Retina (tissue), 1 donor: ENCODE measurements at places on chromosomes 1 and 21.

- DNase-seq = no peak
These were observed 191.9 kb downstream of the RERE start for GRCh38 chr1:8625491-8625890.

DNA sequence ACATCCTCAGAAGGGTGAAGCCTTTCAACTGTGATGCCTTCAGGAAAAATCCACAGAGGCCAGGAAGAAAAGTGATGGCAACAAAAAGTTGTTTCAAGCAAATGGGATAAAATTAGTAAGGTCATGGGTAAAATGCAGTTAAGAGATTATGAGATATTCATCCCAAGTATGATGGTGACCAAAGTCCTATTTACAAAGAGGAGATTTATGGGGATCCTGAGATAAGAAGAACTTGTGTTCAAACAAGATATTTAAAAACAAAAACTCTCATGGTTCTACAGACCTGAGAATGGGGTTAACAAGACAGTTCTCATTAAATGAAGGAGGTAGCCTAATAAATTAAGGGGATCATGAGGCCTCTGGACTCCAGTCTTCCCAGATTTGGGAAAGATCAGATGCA is 184.4 kb downstream of the FCRL5 start:
- no peak for DNase-seq

DNA sequence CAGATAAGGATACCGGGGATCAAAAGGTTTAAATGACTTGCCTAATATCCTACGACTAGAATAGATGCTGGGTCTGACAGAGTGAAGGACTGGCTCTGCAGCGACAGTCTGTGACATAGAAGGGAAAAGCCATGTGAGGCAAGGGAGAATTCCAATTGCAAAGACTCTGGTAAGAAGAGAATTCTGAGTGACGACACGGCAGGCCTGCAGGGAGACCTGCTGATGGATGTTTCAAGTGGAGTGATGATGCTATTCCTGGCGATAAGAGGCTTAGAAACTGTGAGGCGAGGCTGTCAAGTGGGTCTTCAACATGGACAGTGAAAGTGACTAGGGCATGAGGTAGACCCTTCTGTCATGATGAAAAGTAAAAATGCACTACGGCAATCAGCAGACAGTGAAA is 176.6 kb upstream of the PBX1 start:
- no peak for DNase-seq

GRCh38 chr1:9066945-9067807 is 2.3 kb downstream of the SLC2A5 start:
- no peak for DNase-seq

- no peak for DNase-seq
These were observed 744 bp upstream of the WDR26 start for GRCh38 chr1:224435318-224435763.
